ENCODE measurements at places on chromosomes 3 and 15.

- no peak for DNase-seq
Measured at GRCh38 chr3:63308072-63308471, 30.0 kb downstream of the SYNPR start.

DNA sequence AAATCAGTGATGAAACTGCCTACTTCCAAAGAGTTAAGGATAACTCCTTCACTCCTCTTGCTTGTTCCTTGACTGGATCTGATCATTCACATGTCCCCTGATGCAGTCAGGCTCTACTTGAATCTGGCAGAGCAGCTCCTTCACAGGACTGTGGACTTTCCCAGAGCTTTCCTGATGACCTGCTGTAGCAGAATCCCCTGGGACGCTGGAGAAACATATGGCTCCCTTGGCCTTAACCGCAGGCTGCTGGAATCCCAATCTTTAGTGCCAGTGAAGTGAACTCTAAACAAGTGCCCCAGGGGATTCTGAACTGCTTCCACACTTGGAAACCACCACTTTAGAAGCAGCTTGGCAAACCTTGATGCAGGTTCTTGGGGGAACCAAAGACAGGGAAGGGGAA is 217.8 kb downstream of the CHST2 start:
- DNase-seq: peak; percentile 84

DNA sequence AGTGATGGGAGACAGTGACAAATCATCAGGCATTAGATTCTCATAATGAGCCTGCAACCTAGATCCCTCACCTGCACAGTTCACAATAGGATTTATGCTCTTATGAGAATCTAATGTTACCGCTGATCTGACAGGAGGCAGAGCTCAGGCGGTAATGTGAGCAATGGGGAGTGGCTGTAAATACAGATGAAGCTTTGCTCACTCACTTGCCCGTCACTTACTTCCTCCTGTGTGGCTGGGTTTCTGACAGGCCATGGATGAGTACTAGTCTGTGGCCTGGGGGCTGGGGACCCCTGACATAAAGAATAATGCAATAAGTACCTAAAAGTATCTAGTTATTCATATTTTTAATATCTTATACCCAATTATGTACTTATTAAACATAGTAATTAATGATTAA is 15.6 kb downstream of the IQCB1 start:
- DNase-seq: no peak

DNA sequence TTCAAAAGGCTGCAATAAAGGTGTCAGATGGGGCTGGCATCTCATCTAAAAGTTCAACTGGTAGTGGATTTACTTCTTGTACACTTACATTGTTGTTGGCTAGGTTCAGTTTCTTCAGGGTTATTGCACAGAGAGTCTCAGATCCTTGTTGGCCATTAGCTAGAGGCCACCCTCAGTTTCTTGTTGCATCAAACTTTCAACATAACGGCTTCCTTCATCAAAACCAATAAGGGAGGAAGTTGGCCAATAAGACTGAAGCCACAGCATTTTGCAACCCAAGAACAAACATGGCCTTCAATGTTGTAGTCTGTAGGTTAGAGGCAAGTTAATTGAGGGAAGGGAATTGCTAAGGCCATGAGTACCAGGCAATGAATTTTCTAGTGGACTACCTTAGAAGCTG is 218.0 kb downstream of the ZBBX start:
- no peak for DNase-seq

GRCh38 chr3:32399030-32399620 is 7.5 kb downstream of the CMTM7 start:
- peak; percentile 62 for DNase-seq

- DNase-seq: no peak
Measured at GRCh38 chr3:175274474-175275218, 415.5 kb downstream of the NAALADL2 start.

DNA sequence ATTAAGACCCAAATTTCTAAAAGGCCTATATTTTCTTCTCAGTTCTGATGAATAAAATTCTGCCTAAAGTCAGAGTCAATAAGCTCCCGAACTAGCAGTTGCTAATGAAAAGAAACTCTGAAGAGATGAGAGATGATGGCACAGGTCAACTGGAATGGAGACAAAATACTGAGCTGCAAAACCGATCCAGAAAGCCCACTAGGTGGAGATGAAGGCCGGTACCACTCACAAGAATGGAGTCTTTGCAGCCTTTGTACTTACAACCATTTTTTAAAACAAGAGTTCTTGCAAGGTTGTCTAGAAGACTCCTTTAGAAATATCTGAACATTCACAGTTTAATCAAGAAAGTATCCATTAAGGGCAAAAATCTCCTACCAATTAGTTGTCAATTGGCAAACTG is 119.9 kb upstream of the TJP1 start:
- no peak for DNase-seq

- no peak for DNase-seq
Measured at GRCh38 chr15:77409259-77410156, 10.4 kb downstream of the PEAK1 start.

- no peak for DNase-seq
Measured at GRCh38 chr3:145188079-145188770, 972.8 kb downstream of the PLOD2 start.

- DNase-seq: no peak
Measured at GRCh38 chr15:22933641-22934061, 46.5 kb downstream of the CYFIP1 start.

GRCh38 chr3:178485756-178486155 is 50.5 kb upstream of the KCNMB2 start:
- DNase-seq: peak; percentile 87

- DNase-seq: no peak
Measured at GRCh38 chr3:42705058-42705767, 2.6 kb upstream of the HHATL start.

GRCh38 chr3:67940210-67940952 is 286.0 kb upstream of the SUCLG2 start:
- DNase-seq: peak; percentile 5

DNA sequence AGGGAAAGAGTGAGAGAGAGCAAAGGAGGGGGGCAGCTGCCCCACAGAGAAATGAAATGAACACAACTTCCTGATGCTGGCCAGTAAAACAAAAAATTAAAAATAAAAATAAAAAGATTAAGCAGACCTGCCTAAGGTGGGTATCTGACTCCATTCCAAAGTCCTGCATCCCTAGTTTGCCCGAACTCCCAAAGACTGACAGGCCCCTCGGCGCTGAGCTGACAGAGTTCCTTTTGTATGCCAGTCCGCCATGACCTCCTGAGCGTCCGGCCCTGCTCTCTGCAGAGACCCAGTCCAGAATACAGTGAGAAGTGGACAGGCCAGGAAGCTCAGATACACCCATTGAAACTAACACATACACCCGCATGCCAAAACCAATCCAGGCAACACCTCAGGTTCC is 54.9 kb downstream of the CHDH start:
- DNase-seq: no peak

DNA sequence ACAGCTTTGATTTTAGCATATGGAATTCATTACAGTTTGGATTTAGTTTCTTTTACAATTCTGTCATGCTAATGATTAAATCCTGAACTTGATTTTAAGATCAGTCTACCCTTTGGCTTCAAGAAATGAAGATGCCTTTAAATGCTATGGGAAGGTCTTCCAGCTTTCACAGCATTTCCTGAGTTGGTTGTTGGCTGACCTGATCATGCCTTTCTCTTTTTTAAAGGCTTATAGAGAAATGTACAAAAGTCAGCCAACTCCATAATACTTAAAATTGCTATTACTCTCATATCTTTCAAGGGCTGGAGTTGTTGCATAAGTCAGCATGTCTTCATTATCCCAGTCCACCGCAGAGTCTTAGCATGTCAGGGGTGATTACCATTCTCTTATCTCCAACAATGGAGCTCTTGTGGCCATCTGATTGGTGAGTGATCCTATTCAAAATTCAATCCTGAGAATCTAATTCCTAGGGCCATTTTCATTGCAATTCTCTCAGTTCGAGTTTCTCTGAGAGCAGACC is 123.8 kb downstream of the GMNC start:
- no peak for DNase-seq

- no peak for DNase-seq
Measured at GRCh38 chr3:71468311-71469137, 115.0 kb downstream of the FOXP1 start.

DNA sequence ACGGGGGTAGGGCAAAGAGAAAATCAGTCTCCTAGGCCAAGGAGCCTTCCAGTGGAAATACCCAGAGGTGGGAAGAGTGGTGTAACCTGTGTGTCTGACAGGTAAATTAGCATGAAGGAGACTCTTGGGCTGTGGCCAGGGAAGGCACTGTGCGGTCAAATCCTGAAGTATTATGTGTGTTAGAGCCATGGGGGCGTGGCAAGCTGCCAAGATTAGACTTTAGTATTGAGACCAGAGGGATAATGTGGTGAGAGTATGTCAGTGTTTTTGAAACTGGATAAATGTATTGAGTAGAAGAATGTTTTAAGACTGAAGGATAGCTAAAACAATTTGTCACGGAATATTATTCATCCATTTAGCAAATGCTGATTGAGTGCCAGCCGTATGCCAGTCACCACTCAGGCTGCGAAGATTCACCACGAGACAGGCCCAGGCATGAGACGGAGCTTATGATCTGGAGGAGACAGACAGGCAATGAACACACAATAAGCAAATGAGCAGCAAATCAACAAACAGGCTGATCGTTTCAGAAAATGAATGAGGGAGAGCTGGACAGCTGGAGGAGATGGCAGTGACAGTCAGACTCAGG is 445.9 kb downstream of the MCTP2 start:
- no peak for DNase-seq

- no peak for DNase-seq
Measured at GRCh38 chr3:133527081-133527715, 46.3 kb upstream of the CDV3 start.

- DNase-seq: no peak
Measured at GRCh38 chr3:122468896-122469533, 45.7 kb downstream of the KPNA1 start.

GRCh38 chr15:77187751-77188464 is 117.0 kb upstream of the TSPAN3 start:
- peak; percentile 30 for DNase-seq

DNA sequence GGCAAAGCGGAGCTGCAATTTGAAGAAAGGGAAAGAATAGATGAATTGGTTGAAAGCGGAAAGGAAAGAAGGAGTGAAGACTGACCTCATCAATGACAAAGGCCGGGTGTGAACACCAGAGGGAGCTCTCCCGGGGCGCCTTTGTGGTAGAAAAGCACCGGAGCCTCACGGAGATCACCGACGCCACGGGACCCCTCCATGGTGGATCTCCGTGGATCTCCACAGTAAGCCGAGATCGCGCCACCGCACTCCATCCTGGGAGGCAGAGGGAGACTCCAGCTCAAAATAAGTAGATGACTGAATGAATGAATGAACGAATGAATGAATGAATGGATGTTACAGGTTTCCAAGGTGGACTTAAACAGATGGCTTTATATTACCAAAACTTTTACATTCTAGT is 25.0 kb downstream of the GPR160 start:
- no peak for DNase-seq

DNA sequence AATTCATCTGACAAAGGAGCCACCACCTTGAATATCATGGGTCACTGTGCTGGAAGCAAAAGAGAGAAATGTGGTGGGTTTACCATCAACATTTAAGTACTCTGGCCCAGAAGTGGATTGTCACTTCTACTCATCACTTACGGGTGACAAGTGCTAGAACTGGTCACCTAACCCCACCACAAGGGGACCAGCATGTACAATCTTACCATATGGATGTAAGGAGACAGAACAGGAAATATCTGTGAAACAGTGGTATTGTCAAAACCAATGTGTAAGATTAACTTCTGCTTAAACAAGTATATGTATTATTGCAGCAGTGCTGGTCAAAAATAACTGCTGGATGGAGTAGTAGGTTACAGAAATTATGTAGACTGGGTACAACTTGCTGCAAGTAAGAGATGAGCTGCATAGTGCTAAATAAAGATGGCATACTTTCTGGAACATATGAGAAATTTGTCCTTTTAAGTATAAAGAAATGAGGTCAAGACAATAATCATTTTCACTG is 171.8 kb downstream of the POTEB3 start:
- no peak for DNase-seq

GRCh38 chr15:73867426-73867825 is 5.9 kb upstream of the TBC1D21 start:
- no peak for DNase-seq

- DNase-seq: no peak
Measured at GRCh38 chr15:27646531-27646930, 452.6 kb downstream of the OCA2 start.
